Activated naive CD8-positive, alpha-beta T cell treated with anti-CD3 and anti-CD28 coated beads, Interleukin-2, amount 10 ng/mL, durations not matched to agents 7 days and 5 days (primary cell): ENCODE measurements at places on chromosomes 5 and 9. TPM values are rescaled to one million over a fixed set of nuclear protein-coding genes. Genes with fewer than 3 reads are reported as not detected.

The MSX2 gene
- total RNA-seq = not detected

The DMRT3 gene
- total RNA-seq = not detected

The ERMP1 gene
- total RNA-seq = 27.7 TPM

The SIT1 gene
- 174 TPM for total RNA-seq
